ENCODE measurements at places on chromosomes 2 and 18. TPM values are rescaled to one million over a fixed set of nuclear protein-coding genes. Genes with fewer than 3 reads are reported as not detected.

DNA sequence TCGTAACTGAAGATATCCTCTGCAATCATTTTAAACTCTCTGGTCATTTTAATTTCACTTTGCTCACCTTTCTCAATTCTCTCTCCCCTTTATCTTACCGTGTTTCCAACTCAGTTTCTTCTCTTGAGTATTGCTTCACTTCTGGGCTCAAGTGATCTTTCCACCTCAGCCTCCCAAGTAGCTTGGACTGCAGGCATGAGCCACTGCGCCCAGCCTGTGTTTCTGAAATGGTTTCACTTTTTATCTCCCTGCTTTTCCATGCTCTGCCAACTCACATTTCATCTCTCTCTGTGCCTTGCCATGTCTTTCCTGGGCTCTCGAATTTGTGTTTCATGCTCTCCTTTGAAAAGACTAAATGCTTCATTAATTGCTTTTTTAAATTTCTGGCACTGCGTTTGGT lies 30.5 kb upstream of the TMEM131 start:
- H3K36me3 ChIP-seq: no peaks in the 10 kb centered on the region
- no peaks in the 10 kb centered on the region for H3K4me1 ChIP-seq
- no peak overlapping the region for H3K4me3 ChIP-seq
- H3K27me3 ChIP-seq: no peaks in the 10 kb centered on the region
- no peak overlapping the region for H3K27ac ChIP-seq
- no peak for DNase-seq

Gene B3GNT7
- total RNA-seq: 49.6 TPM

DNA sequence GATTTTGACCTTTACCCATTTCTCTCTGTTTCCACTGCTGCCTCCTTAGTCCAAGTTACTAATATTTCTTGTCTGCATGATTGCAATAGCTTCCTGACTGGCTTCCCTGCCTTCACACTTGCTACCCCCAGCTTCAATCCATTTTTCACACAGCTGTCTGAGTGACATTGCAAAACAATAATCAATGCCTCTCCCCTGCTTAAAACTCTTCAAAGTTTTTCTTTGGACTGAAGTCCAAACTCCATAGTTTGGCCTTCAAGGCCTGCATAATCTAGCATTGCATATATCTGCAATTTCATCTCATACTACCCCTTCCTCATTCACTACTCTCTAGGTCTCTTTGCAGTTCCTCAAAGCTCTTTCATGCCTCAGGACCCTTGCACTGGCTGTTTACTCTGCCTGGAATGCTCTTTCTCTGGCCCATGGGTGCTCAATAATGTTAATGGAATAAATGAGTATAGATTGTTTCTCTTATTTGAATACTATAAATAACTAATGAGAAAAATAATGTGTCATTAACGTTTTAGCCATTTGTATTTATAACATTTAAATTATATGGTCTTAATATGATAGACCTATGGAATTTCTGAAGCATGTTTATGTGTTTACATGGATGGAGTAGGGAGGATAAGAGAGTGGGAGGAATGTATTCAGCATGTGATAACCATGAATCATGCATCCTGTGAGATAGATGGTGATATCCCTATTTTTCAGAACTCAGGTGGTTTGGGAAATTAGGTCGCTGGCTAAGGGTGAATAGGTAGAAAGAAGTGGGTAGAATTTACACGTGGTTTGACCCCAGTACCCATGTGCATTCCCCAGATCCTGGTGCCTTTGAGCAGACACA lies 5.7 kb upstream of the TMEM178A start:
- H3K4me1 ChIP-seq: no peaks in the 10 kb centered on the region
- H3K27ac ChIP-seq: no peak overlapping the region
- H3K4me3 ChIP-seq: no peak overlapping the region
- DNase-seq: no peak

DNA sequence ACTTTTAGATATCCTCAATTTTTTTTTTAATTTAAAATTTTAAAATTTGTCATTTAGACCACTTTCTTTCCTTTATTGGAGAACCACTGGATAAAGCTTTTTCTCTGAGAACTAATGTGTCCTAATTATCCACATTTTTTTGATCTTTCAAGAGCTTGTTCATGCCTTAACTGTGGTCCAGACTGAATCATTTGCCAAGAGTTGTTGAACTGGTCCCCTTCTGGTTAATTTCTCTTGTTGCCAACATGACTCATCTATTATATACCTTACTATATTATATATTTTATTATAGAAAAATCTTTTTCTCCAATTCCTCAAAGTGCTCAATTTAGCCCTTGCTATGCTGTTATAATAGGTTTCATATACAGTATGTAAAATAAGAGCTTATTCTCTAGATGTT lies 53.1 kb upstream of the TMEM87B start:
- no peaks in the 10 kb centered on the region for H3K36me3 ChIP-seq
- H3K4me3 ChIP-seq: no peak overlapping the region
- no peak for DNase-seq
- H3K4me1 ChIP-seq: peaks cover 9% of the 10 kb centered on the region

DNA sequence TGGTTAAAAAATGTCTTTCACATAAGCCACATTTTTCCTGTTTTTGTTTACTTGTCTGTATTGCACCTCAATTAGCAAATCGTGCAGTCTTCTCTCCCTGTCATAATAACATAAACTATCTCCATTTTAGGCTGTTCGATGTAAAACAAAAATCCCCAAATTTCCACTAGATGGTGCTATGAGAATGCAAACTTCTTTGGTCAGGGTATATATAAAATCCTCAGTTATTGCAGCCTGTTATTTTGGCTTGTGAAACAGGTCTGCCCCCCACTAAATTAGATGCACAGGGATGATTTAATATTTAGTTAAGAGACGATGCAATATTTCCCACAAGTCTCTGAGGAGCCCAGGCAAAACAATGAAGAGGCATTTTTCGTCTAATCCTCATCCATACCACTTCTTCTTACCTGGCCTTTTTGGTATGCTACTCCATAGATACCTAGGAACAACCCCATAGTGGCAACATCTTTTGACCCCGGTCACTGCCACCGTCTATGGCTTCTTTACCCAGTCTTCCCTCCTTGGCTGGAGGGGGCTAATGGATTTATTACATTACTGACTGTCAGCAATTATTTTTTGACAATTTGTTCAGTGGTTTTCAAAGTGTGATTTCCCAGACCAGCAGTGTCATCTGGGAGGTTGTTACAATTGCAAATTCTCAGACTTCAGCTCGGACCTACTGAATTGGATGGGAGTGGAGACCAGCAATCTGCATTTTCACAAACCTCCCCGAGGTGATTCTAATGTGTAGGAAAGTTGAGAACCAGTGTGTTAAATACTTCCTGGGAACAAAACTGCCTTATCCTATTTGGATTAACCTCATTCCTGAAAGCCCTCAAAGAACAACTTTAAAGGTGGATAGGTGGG lies 117.4 kb upstream of the CWC22 start:
- no peak for DNase-seq
- H3K27ac ChIP-seq: no peak overlapping the region
- H3K4me1 ChIP-seq: no peaks in the 10 kb centered on the region
- no peak overlapping the region for H3K4me3 ChIP-seq
- H3K36me3 ChIP-seq: no peaks in the 10 kb centered on the region

Gene FEV
- total RNA-seq: 0.31 TPM

Gene UBE2E3
- total RNA-seq: 87.1 TPM

GRCh38 chr2:182014284-182014683 lies 28.6 kb downstream of the PPP1R1C start:
- no peak overlapping the region for H3K4me3 ChIP-seq
- no peak overlapping the region for H3K27ac ChIP-seq
- H3K27me3 ChIP-seq: no peaks in the 10 kb centered on the region
- H3K4me1 ChIP-seq: no peaks in the 10 kb centered on the region
- no peak for DNase-seq
- H3K36me3 ChIP-seq: no peaks in the 10 kb centered on the region

DNA sequence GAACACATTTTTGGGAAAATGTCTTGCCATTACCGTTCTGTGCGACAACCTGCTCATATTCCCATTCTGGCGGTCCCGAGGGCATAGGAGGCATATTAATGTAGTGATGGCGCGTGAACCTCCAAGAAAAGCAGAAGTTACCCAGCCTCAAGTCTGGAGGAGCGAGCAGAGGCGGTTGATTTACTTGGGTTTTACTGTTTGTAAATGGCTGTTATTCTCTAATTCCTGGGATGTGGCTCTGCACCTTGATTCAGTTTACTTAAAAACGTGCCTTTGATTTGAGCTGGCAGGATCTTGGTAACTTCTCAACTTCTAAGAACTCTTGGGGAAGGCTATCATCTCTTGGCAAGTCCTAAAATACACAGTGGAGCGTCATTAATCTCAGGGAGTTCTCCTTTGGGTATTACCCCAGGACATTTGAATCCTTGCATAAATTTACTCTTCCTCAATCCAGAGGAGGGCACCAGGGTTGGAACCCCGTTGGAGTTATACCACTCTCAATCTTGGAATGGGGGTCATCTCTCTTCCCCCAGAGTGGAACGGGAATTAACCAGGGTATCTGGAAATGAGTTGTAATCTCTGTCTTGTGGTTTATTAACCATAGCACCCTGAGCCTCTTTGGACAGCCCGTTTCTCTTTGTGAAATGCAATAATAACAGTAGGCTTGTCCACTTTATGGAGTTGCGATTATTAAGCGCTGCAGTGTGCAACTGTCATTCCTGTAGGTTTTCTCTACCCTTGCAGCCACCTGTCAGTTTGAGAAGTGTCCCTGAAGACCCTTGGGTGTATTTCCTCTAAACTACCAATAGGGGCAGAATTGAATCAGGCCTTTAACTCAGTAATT lies 2.1 kb downstream of the HK2 start:
- peaks cover 10% of the 10 kb centered on the region for H3K27me3 ChIP-seq
- H3K36me3 ChIP-seq: no peaks in the 10 kb centered on the region
- H3K4me1 ChIP-seq: peaks cover 10% of the 10 kb centered on the region
- no peak overlapping the region for H3K27ac ChIP-seq
- peak overlapping the region; percentile 38 for H3K4me3 ChIP-seq

GRCh38 chr2:160730296-160730995 lies 236.8 kb upstream of the RBMS1 start:
- H3K27ac ChIP-seq: no peak overlapping the region
- H3K4me1 ChIP-seq: no peaks in the 10 kb centered on the region
- no peaks in the 10 kb centered on the region for H3K36me3 ChIP-seq
- no peak for DNase-seq
- H3K27me3 ChIP-seq: no peaks in the 10 kb centered on the region
- H3K4me3 ChIP-seq: no peak overlapping the region

DNA sequence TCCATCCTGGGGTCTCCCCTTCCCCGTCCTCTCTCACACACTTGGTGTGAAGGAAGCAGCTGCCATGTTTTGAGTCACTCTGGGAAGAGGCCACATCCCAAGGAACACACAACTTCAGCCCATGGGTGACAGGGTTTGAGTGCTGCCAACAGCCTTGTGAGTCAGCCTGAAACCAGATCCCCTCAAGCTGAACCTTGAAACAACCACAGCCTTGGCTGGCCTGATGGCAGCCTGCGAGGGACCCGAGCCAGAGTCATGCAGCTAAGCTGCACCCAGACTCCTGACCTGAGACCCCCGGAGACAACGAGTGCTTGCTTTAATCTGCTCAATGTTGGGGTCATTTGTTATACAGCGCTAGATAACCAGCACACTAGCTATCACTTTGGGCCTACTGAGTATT lies 19.3 kb upstream of the MC2R start:
- H3K27me3 ChIP-seq: no peaks in the 10 kb centered on the region
- no peak overlapping the region for H3K4me3 ChIP-seq
- H3K4me1 ChIP-seq: no peaks in the 10 kb centered on the region
- DNase-seq: peak; percentile 61

DNA sequence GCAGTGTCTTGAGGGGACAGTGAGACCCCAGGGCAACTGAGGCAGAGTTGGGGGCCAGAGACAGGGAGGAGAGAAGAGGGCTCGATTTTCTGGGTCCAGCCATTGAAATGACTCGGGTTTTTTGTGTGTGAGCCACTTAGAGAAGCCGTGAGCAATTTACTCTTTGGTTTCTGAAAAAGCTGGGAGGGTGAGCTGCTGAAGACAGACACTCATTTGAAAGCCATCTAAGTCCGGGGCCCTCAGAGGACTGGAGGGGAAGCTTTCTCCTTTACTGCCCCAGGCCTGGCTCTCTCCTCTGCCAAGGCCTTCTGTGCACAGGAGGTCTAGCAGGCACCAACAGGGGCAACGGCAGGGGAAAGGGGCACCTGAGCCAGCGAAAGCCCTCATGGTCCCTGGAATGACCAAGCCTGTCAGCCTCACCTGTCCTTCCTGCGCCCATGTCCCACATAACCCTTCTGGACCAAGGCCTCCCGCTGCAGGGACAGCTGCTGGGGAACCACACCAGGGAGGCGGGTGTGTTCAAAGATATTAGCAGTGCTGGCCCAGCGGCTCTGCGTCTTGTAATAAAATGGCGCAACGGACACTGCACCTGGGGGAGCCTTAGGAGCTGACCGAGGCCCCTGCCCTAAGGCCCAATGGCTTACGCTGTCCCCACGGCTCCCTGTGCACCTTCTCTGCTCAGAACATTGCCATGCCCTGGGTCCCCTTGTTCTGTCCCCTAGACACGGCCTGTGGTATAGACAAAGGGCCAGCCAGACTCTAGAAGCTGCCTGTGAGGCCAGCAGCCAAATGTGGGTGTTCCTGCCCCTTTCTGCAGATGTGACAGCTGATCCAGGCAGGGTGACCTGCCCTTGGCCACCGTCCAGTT lies 45.8 kb downstream of the HS6ST1 start:
- H3K27ac ChIP-seq: no peak overlapping the region
- H3K4me1 ChIP-seq: peaks cover 13% of the 10 kb centered on the region
- H3K27me3 ChIP-seq: no peaks in the 10 kb centered on the region
- H3K4me3 ChIP-seq: no peak overlapping the region
- no peaks in the 10 kb centered on the region for H3K36me3 ChIP-seq

DNA sequence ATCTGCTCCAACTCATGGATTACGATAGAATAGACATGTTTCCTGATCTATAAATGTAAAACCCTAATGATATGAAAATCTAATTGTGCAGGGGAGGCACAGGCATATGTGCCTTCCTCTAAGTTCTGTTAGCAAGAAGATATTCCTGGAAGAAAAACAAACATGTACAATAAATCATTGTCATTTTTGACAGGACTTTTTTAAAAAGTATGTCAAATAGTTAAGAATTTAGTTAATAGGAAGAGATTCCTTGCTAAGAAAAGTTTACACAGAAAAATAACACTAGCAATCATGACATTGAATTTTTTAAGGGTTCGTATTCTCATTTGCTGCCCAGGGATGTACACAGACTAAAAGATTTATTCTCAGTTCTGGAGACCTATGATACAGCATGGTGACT lies 15.3 kb upstream of the CREB1 start:
- no peak overlapping the region for H3K27ac ChIP-seq
- no peak for DNase-seq
- no peaks in the 10 kb centered on the region for H3K27me3 ChIP-seq
- H3K4me1 ChIP-seq: no peaks in the 10 kb centered on the region
- H3K36me3 ChIP-seq: no peaks in the 10 kb centered on the region
- no peak overlapping the region for H3K4me3 ChIP-seq

DNA sequence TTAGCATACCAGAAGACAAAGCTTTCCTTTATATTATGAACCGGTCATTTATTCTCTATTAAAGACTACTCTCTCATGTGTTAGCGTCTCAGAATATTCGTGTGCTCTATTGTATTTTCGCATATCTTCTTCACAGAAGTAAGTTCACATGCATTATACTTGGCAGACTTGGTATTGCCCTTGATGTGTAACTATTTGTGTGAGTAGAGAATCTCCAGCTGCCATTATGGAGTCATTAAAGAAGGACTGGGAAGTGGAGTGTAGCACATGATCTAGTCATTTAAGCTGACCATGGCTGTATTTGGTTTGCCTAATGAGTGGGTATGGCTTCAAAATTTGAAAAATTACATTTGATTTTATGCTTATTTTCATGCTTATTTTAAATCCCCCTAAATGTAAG lies 92.9 kb downstream of the TTC27 start:
- H3K36me3 ChIP-seq: no peaks in the 10 kb centered on the region
- DNase-seq: no peak
- no peak overlapping the region for H3K27ac ChIP-seq

Gene DSEL
- total RNA-seq: 3.6 TPM

GRCh38 chr2:8445580-8445979 lies 236.3 kb upstream of the ID2 start:
- peak overlapping the region; percentile 30 for H3K27ac ChIP-seq
- H3K36me3 ChIP-seq: no peaks in the 10 kb centered on the region
- no peaks in the 10 kb centered on the region for H3K27me3 ChIP-seq
- no peaks in the 10 kb centered on the region for H3K4me1 ChIP-seq
